Activated CD4-positive, CD25-positive, alpha-beta regulatory T cell treated with anti-CD3 and anti-CD28 coated beads, Interleukin-2, amount 50 U/mL, for 72 hours (primary cell): ENCODE measurements at places on chromosomes 1 and 21.
A peak's percentile ranks its signal among the peaks of the same experiment; 100 is the strongest.

DNA sequence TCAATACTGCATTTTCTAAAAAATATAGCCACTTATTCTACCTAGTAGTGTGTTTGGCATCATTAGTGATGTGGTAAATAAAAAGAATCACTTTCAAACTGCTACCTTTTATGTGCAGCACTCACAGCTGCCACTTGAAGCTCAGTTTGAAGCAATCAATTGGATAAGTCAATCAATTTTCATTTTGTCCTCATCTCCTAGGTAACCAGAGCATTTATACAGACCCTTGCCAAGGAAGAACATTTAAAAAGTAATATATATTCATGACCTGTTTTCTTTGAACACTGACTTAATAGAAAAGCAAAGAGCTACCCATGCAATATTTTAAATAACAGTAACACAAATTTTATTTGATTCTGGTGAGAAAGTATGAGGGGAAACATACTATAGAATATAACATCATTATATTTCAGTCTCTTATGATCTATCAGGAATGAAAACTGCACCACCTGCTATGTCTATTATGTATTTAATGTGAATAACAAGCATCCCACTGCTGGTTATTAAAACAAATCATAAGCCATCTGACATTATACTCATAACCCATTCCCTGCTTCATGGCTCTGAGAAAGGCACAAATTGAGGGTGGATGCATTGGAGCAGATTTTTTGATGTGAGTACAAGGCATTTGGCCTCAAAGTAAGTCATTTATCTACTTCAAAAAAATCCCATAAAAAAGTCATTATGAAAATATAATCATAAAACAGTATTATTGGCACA, 168.4 kb upstream of the C21orf91 start:
- DNase-seq: no peak

DNA sequence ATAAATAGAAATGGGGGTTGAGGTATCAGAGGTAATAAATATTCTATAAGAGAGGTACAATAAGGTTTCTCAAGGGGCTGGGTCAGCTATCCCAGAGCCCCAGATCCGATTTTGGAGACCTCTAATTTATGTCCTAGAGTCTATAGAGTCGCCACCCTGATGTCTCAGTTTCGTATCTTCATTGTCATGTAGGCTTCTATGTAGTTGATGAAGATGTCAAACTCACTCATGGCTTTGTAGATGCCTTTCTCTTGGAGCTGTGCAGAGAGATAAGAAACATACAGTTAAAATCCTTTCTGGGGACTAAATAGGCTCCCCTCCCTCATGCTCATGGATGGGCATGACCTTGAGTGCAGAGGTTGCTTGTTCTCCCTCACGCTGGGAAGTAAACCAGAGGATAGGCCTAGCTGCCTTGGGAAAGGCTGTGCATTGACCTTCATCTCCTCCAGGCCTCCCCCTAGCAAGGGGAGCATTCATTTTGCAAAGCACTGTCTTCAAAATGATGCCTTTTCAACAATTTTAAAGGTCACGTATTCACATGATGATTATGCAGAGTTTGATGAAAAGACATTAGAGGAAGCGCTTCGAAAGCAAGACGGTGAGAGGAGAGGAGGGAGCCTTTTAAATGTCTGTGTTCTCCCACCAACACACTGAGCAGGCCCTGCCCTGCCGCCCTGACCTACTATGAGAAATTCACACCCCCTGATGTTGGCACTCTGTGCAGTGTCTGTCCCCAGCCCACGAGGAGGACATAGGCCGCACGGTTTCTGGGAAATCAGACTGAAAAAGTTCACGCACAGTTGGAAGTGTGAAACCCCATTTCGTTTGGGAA, 1.9 kb upstream of the IL19 start:
- DNase-seq: no peak

- no peak for DNase-seq
Measured at GRCh38 chr1:83960669-83961277, 38.2 kb downstream of the TTLL7 start.

GRCh38 chr1:152001631-152002584, 8.2 kb upstream of the S100A10 start:
- peak; percentile 69 for DNase-seq

DNA sequence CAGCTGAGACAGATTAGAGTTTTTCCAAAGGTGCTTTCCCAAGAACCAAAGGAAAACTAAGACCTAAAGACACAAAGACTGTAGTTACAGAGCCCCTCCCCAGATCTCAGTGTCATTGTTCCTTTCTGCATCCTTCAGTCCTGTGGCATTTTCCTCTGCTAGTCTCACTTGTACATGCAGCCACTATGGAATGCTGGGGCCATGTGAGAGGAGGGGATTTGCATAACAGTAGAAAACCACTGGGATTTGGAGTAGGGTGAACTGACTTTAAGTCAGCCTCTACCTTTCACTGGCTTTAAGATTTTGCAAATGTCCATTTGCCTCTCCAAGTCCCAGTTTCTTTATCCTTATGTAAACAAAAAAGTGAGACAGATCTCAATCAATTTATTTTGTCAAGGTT, 119.4 kb upstream of the F3 start:
- DNase-seq: no peak

DNA sequence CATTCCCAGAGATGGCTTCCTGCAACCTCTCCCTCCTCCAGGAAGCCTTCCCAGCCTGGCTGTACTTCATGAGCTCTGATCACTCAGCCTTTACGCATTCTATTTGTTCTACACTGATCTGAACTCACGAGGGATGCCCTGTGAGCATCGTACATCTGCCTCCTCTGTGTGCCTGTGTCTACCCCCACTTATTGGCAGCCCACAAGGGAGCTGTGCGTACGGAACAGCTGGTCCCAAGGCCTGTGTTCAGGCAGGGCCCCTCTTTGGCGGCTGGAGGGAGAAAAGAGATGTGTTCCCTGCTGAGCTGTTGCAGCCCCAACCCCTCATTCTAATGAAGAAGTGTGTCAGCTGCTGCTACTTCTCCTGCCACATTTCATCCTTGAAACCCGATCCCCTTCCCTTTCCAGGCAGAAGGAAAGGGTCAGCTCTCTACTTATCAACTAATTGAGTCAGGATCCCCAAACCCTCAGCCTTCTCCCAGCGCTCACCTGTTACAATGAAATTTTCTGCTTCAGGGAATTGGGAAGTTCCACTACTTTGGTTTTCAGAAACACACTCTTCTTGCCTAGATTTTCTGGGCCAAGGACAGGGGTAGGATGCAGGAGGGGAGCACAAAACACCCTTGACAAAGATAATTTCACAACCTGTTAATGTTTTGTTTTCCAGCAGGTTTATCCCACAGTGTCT, 3.2 kb downstream of the INKA2 start:
- no peak for DNase-seq

DNA sequence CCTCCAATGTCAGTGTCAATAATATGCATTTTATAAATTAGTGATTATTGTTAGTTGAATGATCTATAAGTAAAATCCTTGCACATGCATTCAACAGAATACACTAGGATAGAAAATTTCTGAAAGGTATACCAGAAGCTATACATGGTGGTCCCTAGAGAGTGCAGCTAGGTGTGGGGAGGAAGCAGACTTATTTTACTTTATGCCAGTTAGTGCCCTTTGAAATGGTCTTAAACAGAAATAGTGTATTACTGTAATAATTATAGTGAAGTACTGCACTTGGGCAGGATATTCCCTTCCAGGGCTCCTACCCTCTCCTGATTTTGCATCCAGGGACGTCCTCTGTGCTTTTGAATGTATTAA, 23.2 kb upstream of the WDR26 start:
- DNase-seq: no peak

GRCh38 chr1:118827636-118828035, 160.5 kb downstream of the TBX15 start:
- no peak for DNase-seq

DNA sequence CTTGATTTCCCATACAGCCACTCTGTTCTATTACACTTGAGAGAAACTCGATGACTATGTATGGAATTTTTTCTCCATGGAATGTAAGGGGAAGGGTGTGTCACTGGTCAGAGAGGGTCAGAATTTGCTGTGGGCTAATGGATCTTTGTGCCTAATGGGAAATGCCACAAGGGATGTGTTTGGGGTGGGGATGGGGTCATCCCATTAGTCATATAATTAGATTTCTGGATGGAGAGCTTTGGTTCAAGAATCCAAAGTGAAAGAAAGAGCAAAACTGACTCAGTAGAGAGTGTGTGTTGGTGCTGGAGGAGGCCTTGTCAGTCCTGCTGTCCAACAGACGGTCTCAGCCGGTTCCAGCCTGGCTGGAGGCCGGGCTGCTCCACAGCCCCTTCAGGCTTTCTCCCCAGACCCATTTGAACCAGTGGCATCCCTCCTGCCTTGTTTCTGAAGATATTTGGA, 86.4 kb downstream of the LAMC2 start:
- DNase-seq: no peak

GRCh38 chr1:206663832-206664652, 20.7 kb upstream of the MAPKAPK2 start:
- peak; percentile 68 for DNase-seq

DNA sequence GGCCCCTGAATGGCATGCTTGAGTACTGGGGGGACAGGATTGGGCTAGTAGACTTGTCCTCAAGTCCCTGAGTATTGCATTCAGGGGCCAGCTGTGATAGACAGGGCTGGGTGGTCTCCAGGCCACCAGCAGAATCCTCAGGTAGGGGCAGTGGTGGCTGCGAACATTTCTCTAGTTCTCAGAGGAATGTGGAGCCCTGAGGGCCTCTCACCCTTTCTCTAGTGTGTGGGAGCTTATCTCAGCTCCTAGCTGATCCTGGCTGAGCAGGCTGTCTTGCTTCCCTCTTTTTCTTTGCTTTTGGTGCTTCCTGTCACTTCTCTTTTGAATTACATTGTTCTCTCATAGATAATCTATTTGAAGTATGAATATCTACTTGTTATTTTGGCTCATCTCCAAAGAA, 30.0 kb upstream of the PM20D1 start:
- DNase-seq: no peak

DNA sequence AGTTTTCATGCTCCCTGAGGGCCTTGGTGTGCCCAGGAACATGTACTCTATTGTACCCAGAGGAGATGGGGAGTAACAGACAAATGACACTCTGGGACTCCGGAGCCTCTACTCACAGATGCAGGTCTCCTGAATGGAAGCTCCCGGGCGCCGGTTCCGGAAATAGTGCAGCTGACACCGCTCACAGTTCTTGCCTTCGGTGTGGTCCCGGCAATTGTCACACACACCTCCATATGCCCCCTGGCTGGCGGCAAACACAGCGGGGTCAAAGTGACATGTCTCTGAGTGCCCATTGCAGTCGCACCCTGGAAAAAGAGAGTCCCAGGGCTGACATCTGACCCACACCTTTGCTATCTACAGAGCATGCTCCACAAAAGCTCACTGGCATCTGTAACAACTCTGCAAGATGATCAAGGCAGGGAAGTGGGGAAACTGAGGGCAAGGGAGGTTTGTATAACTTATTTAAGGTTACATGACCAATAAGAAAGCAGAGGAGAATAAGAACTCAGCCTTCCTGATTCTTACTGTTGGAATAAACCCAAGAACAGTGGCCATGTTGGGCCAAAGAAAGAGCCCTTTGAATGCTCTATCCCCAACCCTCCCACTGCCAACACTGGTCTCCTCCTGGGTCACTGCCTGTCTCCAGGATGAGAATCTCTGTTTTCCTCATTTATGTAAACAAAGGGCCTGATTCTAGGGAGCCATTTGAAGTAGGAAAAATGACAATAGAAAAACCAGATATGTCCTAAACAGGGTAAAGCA, 22.4 kb downstream of the LAMB3 start:
- DNase-seq: no peak

GRCh38 chr1:178727014-178727895, 2.2 kb downstream of the RALGPS2 start:
- DNase-seq: no peak

DNA sequence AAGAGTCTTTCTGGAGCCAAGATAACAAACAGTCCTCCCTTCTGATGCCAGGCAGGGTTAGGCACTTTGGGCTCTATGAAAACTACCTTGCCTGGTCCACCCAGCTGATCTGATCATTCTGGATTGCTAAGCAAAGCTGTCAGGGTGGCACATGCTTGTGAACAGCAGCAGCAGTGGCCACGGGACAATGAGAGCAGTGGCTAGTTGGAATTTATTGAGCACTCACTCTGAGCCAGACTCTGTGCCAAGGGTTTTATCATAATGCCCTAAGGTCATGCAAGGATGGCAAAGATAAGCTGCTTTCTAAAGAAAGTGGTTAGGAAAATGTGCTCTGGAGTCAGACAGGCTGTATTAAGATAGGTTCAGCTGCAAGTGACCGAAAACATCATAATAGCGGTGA, 390.4 kb upstream of the VAMP3 start:
- no peak for DNase-seq

DNA sequence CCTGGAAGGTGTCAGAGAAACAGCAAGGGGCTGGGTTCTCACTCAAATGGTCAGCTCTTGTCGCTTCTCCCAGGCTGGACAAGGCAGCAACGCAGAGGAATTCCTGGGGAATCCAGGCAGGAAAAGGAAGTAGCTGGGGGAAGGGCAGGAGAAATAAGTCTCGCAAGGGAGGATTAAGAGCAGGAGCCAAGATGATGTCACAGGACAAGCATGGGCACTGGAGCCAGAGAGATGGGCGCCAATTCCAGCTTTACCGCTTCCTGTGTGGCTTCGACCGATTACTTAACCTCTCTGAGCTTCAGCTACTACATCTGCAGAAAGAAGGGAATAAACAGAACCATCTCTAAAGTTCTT, 70.5 kb downstream of the SSBP3 start:
- no peak for DNase-seq

DNA sequence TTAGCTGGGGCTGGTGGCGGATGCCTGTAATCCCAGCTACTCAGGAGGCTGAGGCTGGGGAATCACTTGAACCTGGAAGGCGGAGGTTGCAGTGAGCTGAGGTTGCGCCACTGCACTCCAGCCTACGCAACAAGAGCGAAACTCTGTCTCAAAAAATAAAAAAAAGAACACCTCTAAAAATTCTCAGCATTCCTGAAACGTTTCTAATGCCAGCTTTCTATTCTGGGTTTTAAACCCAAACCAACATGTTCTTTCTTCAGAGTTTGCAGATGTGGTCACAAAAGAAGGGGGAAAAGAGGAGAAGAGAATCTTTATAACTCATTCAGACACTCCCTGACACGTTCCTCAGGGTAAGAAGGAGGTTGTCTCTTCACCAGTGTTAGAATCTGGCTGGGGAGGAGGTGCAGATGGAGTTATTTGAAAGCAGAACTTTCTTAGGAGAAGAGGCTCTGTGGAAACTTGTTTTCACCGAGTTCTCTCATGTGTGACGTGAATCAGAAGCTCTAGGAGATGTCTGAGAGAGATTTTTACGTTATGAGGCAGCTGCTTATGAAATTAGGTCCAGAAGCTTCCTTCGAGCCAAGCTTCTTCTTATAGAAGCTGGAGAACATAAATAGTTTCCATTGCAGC, 17.8 kb upstream of the CNR2 start:
- DNase-seq: no peak

GRCh38 chr1:63829349-63830327, 55.8 kb downstream of the ROR1 start:
- DNase-seq: no peak

- DNase-seq: no peak
Measured at GRCh38 chr1:171257607-171258076, 9.3 kb downstream of the FMO1 start.

- no peak for DNase-seq
Measured at GRCh38 chr1:170823120-170823519, 112.2 kb upstream of the MROH9 start.

- DNase-seq: no peak
Measured at GRCh38 chr1:110876748-110877341, 3.9 kb downstream of the CD53 start.
